ENCODE measurements at places on chromosomes 7 and 10. TPM values are rescaled to one million over a fixed set of nuclear protein-coding genes. Genes with fewer than 3 reads are reported as not detected.
A peak's percentile ranks its signal among the peaks of the same experiment; 100 is the strongest.

DNA sequence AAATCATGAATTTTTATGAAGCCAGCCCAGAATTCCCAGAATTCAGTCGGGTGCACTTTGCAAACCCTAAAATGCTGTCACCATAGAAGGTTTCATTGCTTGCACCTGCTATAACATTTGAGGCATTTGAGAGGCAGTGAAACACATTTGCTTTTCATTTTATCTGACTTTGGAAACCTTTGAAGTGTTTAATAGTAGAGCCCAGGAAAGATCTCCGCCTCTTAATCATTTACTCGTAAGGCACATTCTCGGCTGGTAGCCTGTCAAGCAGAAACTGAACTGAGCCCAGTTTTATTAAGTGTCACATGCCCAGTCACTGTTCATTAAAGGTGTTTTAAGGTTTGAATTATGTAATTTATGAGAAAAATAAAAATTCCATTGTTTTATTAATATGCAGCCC, 247.6 kb downstream of the EMX2 start:
- H3K27ac ChIP-seq = peak overlapping the region; percentile 20
- H3K27me3 ChIP-seq = no peaks in the 10 kb centered on the region
- peaks cover 20% of the 10 kb centered on the region for H3K4me1 ChIP-seq

The BBIP1 gene
- total RNA-seq = 16.7 TPM

DNA sequence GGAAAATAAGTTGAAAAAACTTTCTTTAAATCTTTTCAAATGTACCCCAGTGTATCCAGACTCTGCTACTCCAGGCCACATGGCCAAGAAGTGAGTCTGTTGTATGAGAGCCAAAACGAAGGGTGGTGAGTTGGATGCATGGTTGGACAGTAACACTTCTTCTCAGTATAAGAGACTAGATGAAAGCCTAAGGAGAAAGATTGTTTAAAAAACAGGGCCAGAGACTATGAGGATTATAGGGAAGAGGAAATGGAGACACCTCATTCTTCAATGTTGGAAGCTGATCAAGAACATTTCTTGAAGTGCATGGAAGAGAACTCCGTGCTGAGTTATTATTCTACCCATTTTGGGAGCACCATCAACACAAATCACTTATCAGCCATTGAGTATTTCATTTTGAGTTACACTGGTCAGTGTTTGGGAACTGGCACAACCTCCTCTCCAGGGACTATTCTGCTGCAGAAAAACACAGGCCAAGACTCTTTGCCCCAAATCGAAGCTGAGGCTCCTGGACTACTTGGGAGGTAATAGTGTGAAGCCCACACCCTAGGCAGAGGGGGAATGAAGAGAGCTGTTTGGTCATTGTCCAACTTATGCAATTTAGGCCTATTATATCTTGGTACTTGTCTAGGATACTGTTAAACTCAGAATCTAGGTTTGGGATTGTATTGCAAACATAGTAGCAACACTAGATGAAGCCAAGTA, 123.0 kb upstream of the SEC61G start:
- peak overlapping the region; percentile 37 for H3K27ac ChIP-seq
- no peak for DNase-seq
- H3K36me3 ChIP-seq = no peaks in the 10 kb centered on the region

The TMEM225B gene
- 0.27 TPM for total RNA-seq

The CTAGE8 gene
- 6.3 TPM for total RNA-seq

- no peak overlapping the region for H3K4me3 ChIP-seq
- H3K27ac ChIP-seq = no peak overlapping the region
- H3K4me1 ChIP-seq = no peaks in the 10 kb centered on the region
- DNase-seq = no peak
- H3K27me3 ChIP-seq = no peaks in the 10 kb centered on the region
Observed at GRCh38 chr10:106474876-106475275, 689.6 kb downstream of the SORCS1 start.

- no peaks in the 10 kb centered on the region for H3K36me3 ChIP-seq
- no peaks in the 10 kb centered on the region for H3K27me3 ChIP-seq
- no peak overlapping the region for H3K4me3 ChIP-seq
Observed at GRCh38 chr7:39971924-39972323, 21.9 kb downstream of the CDK13 start.

DNA sequence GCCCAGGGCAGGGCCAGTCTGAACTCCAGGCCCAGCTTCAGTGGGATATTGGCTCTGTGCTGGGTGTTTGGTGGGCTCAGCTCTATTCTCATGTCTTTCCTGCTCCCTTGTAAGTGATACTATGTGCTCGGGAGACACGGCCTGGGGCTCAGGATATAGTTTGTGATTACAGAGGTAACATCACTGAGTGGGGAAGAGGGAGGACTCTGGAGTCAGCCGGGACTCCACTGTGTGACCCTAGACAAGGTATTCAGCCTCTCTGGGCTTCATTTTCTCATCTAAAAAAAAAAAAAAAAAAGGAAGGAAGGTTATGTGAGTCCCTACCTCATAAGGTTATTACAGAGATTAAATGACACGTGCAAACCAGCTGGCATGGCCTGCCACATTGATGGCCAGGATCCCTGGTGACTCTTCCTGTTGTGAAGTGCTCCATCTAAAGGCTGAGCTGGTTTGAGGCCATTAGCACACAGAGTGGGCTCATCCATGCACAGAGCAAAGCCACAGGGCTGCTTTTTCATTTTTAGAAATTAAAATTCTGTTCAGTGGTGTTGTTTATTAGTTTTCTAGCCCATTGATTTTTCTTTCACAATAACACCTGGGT, 15.7 kb downstream of the SLC13A4 start:
- H3K4me3 ChIP-seq = no peak overlapping the region
- peaks cover 20% of the 10 kb centered on the region for H3K4me1 ChIP-seq
- DNase-seq = no peak
- H3K27me3 ChIP-seq = no peaks in the 10 kb centered on the region

GRCh38 chr7:98133621-98134303, 27.1 kb downstream of the LMTK2 start:
- no peaks in the 10 kb centered on the region for H3K36me3 ChIP-seq
- H3K27ac ChIP-seq = peak overlapping the region; percentile 16
- no peak overlapping the region for H3K4me3 ChIP-seq
- peaks cover 40% of the 10 kb centered on the region for H3K4me1 ChIP-seq
- H3K27me3 ChIP-seq = no peaks in the 10 kb centered on the region

All from Caco-2 (cell line).